ENCODE measurements at places on chromosomes 13 and 19.
A peak's percentile ranks its signal among the peaks of the same experiment; 100 is the strongest.

DNA sequence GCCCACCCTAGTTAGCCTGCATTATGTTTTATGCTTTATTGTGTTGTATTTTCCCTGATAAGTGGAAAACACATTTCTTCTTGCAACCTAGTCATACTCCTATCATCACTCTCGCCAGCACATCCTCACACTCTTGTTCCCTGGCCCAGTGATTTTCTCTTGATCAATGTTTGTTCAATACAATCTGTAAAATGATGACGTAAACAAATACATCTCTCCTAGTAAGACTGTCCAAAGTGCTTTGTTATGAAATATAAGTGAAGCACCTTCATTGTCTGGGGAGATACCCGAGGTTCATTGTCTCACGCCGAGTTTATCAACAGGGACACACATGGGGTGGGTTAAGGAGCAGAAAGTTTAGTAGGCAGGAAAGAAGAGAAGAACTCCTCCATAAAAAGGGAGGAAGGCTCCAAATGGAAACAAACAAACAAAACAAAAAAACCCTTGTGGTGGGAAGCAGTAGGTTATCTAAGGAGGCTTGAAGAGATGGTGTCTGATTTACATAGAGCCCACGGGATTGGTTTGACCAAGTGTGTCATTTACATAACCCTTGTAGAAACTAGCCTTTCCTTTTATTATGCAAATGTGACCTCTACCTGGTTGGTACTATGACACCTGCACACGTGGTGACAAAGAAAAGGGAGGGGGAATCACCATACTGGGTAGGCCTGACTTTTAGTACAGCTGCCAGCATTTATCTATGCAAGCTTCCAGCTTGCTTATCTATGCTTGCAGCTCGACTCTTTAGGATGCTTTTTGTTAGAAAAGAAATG is 1317.9 kb upstream of the SPRY2 start:
- no peak for DNase-seq

- DNase-seq, result no peak
Observed at GRCh38 chr13:100733261-100733660, 58.7 kb upstream of the TMTC4 start.

DNA sequence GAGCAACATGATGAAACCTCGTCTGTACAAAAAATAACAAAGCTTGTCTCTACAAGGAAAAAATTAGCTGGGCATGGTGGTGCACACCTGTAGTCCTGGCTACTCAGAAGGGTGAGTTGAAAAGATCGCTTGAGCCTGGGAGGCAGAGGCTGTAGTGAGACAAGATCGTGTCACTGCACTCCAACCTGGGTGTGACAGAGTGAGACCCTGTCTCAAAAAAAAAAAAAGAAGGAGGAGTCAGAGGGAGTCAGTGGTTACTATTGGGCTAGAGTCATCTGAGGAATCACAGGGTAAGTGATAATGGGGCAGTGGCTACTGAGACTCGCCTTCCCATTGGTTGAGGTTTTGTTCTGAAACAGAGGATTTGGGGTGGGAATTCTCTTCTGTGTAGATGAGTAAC is 1.9 kb upstream of the GPI start:
- DNase-seq, result no peak

GRCh38 chr19:46478356-46478986 is 7.1 kb upstream of the PNMA8A start:
- DNase-seq, result no peak

DNA sequence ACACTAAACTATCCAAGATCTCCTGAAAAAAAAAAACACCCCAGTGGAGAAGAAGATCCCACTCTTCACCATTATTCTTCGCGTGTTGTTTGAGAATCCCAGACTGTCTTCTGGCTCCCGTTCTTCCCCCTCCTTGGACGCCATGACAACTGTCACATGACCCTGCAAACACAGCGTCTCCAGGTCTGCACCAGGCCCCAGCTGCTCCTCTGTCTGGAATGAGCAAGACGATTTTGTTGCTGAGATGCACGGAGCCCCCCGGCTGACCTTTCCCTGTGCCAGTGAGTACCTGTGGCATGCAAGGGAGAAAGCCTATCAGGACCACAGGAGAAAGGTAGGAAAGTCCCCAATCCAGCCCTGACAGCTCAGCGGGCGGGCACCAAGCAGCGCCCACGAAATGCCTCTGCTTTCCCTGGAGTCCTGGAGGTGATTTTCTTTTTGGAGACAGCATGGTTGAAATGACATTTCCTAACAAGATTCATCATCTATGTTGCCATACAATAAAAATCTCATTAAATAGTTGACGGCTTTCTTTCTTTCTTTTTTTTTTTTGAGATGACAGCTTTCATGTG is at the start of gene CFAP97D2:
Gene CFAP97D2, plus strand, starts transcription at position 171 of the 572 bp plus-strand sequence. Its CDS starts 74 bp downstream, at position 245.
- no peak for DNase-seq

GRCh38 chr13:108352599-108352998 is 83.1 kb downstream of the TNFSF13B start:
- DNase-seq, result no peak

- no peak for DNase-seq
Observed at GRCh38 chr13:112102243-112102642, 35.3 kb downstream of the SOX1 start.

DNA sequence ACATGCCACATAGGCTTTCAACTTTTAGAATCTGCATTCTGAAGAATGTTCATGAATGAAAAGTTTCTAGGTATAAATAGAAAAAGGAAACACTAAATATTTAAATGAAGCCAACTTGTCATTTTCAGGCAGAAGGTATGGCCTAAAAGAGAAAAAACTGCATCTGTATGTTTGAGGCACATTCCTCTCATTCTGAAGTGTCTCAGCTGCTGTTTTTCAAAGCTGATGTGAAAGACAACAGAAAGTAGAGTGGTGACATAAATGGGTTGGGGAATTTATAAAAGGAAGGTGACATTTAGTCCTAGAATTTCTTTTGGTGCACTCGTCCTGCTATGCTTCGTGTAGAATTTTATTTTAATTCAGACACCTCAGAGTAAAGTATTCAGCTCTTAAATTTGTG is 539.6 kb upstream of the SLITRK5 start:
- DNase-seq, result no peak

DNA sequence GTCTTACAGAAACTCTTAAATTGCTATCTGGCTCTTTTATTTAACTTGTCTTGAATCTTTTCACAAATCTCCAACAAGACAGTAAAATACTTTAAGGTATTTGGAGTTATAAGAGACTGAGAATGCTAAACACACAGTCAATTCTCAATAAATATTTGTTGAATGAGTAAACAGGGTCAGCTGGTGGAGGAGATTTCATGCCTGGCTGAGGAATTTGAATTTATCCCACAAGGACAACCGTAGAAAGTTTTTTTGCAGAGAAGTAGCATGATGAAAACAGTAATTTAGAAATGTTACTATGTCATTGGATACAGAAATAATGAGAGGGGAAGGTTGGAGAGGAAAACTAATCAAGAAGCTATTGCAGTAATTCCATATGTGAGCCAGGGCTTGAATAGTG is 1223.7 kb downstream of the PCDH17 start:
- no peak for DNase-seq

DNA sequence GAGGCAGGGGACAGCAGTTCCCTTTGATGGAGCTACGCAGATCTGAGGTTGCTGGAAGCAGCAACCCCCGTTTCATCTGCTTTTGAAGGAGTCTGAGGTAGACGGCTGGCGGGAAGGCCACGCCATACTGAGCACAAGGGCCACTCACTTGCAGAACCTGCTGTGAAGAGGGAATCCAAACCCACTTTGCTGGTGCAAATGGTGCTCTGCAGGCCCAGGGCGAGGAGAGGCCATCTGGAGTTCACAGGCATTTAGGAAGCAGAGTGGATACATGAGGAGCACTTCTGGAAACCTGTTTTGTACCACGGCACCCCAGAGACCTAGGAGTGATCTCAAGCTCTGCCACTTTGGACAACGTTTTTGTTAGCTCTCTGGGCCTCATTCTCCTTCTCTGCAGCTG is 227.8 kb downstream of the UQCRFS1 start:
- DNase-seq, result no peak

DNA sequence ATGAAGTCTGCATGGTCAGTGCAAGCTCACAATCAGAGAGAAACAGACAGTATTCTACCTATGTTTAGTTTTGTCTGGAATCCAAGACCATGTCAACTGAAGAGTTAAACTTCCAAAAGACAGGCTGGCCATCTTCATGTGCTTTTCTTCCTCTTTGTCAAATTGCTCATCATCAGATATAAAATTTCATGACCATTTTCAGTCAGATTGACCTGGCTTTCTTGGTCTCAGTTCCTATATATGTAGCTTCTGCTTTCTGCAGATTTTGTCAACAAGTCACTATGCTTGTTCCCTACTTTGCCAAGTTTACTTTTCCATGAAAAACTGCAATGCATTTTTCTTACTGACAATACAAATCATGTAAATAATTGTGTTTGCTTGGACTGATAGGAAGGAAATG is 13.9 kb downstream of the SLC46A3 start:
- no peak for DNase-seq

GRCh38 chr19:45103156-45103507 is 10.2 kb downstream of the PPP1R37 start:
- peak; percentile 22 for DNase-seq

DNA sequence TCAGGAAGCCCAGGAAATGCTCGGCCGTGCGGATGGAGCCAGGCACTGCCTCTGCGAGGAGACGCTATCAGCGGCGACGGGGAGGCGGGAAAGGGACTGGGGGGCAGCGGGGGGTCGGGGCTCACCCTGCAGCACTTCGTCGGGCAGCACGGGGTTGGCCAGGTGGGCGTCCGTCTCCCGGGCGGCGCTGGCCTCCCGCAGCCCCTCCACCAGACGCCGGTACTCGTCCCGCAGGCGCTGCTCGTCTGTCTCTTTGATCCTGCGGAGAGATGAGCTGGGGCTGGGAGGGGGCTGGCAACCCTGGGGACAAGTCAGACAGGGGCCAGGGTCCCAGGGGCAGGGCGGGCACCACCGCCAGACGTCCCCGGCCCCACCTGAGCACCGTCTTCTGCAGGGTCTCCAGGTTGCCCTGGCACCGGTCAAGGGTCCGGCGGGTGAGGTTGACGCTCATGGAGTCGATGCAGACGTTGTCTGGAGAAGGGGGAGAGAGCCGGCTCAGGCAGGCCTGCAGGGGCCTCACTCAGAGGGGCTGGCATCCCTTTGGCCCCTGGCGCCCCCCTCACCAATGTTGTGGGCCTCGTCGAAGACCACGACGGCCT is 6.4 kb downstream of the ERCC2 start:
- DNase-seq, result no peak

DNA sequence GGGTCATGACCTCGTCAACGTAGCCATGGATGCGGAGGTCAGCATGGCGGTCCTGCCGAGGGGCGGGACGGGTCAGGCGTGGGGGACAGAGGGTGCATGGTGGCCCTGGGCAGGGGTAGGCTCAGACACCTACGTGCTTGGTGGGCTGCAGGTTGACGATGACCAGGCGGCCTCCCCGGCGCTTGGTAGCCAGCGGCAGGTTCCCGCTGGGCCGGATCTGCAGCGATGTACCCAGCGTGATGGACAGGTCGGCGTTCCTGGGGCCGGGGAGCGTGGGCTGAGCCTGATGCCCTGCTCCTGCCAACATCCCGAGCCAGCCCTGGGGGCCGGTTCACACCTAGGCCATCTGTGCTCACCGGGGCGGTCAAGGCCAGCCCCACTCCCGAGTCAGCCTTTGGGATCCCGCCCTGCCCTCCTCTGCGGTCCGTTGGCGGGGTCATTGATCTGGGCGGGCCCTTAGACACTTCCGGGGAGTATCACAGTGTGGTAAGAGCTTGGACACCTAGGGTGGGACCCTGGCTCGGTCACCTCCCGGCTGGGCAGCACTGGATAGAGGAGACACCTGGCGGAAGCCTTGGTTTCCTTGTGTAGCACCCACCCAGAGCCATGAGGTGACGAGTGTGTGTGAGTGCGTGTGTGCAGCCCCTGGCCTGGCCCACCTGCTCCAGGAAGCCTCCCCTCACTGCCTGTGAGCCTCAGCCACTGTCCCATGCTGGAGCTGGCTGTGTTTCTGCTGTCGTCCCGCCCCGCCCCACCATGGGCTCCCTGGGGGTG is 7.3 kb downstream of the SIRT6 start:
- no peak for DNase-seq

DNA sequence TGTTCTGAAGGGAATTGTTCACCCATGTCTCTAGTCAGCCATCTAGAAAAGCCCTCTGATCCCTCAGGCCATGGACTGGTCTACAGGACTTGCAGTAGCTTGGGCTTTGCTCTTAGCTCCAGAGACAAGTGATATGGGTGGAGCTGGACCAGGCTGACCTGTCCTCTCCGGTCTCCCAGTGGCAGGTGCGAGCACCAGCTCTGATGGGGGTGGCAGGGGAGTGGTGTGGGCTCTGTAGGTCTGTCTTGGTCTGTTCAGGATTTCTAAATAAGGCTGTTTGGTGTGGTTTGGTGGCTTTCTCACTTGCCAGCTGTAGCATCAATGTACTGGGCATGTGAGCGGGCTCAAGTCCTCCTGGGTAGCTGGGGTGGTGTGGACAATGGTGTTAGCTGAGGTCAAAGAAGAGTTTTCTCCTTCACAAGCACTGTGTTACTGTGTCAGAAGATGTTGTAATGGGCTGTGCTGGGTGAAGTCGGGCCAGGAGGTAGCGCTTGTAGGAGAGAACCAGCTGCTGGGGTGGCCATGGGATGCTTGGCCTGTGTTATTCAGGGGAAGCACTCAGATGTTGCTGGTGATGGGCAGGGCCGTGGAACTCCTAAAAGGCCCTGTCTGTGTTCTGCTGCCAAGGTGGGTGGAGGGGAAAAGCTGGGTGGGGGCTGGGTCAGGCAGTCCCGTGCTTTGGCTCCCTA is 16.9 kb downstream of the GPC6 start:
- no peak for DNase-seq

GRCh38 chr19:44602081-44602480 is 11.3 kb upstream of the IGSF23 start:
- DNase-seq, result no peak

DNA sequence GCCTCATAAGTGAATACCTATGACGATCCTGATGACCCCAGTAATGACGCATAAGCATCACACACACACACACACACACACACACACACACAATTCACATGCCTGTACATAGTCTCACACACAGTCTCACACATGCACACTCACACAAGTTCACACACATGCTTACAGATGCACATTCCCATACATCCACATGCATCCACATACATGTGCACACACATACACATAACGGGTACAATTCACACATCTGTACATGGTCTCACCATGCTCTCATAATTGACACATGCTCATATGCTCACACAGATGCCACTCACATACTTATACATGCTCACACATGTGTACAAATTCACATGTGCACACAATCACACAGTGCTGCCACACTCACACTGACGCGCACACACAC is 105.7 kb upstream of the VSTM2B start:
- no peak for DNase-seq

GRCh38 chr13:99600318-99600717 is 99.0 kb downstream of the TM9SF2 start:
- no peak for DNase-seq

- no peak for DNase-seq
Observed at GRCh38 chr19:45793876-45794275, 1.2 kb upstream of the DMWD start.

DNA sequence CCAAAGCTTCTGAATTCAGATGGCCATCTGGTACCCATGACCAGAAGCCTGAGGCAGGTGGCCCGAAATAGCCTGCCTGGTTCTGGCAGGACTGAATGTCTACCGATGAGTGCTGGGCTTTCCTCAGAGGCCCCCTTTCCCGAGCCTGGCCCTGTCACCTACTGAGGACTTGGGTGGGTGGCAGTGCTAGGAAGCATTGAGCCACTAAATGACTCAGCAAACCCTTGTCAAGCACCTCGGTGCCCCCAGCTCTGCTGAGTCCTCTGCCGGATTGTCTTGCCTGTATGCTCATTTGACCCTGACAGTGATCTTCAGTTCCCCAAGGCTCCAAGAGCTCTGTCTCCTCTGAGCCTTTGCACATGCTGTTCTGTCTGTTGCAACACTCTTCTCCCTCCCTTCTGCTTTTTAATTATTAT is 17.9 kb downstream of the PPP1R37 start:
- DNase-seq, result no peak
